ENCODE measurements at places on chromosomes 5 and 9.

- no peak for DNase-seq
Observed at GRCh38 chr9:106110483-106110882, 416.1 kb downstream of the TMEM38B start.

DNA sequence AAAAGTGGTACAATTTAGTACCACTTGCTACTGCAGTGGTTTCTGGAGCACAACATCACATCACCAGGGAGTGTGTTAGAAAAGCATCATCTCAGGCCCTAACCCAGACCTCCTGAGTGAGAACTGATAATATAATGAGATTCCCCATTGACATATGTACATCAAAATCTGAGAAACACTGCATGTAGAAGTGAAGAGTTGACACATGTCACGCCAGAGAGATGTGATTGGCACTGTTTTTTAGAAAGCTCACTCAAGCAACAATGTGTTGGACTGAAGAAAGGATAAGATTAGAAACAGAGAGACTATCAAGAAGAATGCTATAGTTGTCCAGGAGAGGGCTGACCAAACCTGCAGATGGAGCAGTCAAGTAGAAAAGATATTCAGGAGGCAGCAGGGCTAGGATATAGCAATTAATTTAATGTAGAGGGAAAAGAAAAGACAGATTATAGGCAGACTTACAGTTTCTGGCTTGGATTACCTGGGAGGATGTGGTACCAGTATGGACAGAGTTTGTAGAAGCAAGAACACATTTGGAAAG is 324.4 kb upstream of the ADAMTSL1 start:
- DNase-seq = no peak

DNA sequence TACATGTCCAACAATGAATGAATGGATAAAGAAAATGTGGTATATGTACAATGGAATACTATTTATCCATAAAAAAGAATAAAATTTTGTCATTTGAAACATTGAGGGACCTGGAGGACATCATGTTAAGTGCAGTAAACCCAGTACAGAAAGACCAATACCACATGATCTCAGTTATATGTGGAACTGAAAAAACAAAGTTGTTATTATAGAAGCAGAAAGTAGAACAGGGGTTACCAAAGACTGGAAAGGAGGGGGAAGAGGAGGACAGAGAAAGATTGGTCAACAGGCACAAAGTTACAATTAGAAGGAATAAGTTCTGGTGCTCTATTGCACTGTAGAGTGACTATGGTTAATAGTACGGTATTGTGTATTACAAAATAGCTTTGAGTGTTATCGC is 233.8 kb downstream of the SEMA6A start:
- no peak for DNase-seq

DNA sequence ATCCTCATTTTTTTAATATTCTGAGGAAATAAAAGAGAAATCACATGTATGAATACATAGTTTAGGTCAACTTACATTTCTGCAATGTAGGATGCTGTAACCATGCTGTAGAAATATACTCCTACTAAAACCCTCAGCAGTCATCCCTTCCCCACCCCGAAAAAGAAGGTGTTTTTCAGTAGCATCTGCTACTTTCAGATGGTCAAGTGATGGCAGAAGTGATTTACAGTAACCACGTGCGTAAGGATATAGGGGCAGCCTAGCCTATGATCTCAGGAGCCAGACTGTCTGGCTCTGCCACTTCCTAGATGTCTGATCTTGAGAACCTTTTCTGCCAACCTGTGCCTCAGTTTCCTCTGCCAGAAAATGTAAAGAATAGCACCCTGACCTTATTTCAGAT is 26.0 kb upstream of the SYK start:
- DNase-seq = no peak

DNA sequence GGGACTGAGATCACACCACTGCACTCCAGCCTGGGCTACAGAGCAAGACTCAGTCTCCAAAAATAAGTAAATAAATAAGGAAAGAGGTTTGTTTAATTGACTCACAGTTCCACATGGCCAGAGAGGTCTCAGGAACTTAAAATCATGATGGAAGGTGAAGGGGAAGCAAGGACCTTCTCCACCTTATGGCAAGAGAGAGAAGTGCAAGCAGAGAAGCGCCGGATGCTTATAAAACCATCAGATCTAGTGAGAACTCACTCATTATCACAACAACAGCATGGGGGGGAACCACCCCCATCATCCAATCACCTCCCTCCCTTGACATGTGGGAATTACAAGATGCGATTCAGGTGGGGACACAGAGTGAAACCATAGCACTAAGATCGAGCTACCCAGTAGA is 22.8 kb upstream of the RGMB start:
- no peak for DNase-seq

DNA sequence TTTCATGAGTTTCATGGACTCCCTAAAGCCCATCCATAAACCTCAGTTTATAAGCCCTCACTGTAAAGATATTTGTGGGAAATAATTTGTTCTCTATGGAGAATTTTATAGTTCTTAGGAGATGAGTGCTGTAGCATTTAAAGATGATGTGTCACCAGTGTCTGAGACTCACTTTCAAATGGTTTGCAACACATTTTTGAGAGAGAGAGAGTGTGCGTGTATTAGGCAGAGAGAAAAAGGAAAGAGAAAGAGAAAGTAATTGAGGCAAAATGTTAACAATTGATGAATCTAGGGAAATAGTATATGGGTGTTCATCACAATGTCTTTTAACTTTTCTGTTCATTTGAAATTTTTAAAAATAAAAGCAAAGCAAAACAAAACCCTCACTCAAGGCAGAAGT is 479.0 kb downstream of the ZSWIM6 start:
- DNase-seq = peak; percentile 9

GRCh38 chr9:127555840-127556820 is 55.9 kb upstream of the STXBP1 start:
- DNase-seq = no peak

GRCh38 chr9:136368190-136368589 is 4.6 kb upstream of the DNLZ start:
- no peak for DNase-seq

DNA sequence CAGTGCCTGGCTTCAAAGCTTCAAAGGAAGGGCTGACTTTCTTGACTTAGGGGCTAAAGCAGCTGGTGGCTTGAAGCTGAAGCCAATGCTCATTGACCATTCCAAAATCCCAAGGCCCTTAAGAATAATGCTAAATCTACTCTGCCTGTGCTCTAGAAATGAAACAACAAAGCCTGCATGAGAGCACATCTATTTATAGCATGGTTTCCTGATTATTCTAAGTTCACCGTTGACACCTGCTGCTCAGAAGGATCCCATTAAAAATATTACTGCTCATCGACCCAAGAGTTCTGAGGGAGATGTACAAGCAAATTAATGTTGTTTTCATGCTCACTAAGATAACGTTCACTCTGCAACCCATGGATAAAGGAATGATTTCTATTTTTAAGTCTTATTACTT is 6.7 kb downstream of the TMEM174 start:
- no peak for DNase-seq

GRCh38 chr9:18936094-18936871 is 96.7 kb downstream of the SAXO1 start:
- no peak for DNase-seq

DNA sequence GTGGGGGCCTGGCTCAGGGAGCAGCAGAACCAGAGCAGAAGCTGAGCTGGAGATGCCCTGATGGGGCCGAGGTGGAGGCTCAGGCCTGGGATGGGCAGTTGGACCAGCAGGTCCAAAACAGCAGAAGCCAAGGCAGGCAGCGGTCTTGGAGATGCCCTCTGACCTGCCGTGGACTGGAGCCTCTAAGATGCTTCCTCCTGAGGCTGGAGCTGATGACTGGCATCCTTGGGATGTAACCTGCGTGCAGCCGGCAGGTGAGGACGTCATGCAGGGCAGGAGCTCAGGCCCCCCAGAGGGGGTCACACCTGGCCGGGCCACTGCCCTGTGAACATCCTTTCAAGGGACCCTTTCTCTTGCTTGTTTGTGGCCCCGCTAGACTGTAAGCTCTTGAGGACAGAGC is 162.0 kb downstream of the RGS3 start:
- no peak for DNase-seq

- no peak for DNase-seq
Observed at GRCh38 chr5:115389034-115389798, 92.8 kb upstream of the CCDC112 start.

- DNase-seq = peak; percentile 57
Observed at GRCh38 chr5:135543485-135544304, 7.9 kb upstream of the NEUROG1 start.

GRCh38 chr9:127684576-127684975 is 22.2 kb upstream of the CFAP157 start:
- DNase-seq = no peak

DNA sequence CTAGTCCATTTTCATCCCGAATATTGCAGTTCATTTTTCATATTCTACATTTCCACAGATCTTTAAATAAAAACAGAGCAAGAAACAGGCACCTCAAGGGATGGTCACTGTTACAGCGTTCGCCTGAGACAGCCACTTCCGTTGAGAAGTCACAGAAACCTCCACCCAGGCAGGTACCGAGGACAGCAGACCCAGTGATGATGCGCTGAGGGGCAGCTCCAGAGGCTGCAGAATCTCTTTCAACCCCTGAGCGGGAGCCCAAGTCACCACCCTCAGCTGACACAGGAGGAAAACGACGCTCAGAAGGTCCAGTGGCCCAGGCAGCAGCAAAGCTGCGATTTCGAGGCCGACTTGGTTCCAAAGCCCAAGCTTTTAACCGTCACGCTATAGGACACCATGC is 32.8 kb downstream of the ABO start:
- no peak for DNase-seq

- DNase-seq = no peak
Observed at GRCh38 chr5:54539001-54539400, 21.4 kb downstream of the SNX18 start.

GRCh38 chr5:162473041-162473714 is 405.6 kb downstream of the GABRG2 start:
- DNase-seq = no peak

GRCh38 chr9:137613259-137613658 is 5.5 kb upstream of the EHMT1 start:
- no peak for DNase-seq

GRCh38 chr5:14038341-14038959 is 94.0 kb upstream of the DNAH5 start:
- no peak for DNase-seq

DNA sequence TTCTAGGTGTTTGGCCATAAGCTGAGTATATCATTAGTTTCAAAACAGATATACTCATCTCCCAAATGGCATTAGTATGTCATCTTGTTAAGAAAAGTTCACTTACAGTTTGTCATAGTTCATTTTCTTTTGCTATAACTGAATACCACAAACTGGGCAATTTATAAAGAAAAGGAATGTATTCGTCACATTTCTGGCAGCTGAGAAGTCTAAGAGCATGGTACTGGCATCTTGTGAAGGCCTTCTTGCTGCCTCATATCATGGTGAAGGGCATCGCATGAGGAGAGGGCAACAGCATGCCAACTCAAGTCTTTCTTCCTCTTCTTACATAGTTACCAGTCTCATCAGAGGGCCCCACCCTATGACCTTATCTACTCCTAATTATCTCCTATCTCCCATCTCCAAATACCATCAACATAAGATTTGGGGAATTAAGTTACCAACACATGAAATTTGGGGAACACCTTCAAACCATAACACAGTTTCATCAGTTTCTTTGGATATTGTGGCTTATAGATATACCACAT is 20.4 kb upstream of the ITGA1 start:
- no peak for DNase-seq

GRCh38 chr5:135708481-135709207 is 125.8 kb upstream of the SLC25A48 start:
- DNase-seq = no peak

DNA sequence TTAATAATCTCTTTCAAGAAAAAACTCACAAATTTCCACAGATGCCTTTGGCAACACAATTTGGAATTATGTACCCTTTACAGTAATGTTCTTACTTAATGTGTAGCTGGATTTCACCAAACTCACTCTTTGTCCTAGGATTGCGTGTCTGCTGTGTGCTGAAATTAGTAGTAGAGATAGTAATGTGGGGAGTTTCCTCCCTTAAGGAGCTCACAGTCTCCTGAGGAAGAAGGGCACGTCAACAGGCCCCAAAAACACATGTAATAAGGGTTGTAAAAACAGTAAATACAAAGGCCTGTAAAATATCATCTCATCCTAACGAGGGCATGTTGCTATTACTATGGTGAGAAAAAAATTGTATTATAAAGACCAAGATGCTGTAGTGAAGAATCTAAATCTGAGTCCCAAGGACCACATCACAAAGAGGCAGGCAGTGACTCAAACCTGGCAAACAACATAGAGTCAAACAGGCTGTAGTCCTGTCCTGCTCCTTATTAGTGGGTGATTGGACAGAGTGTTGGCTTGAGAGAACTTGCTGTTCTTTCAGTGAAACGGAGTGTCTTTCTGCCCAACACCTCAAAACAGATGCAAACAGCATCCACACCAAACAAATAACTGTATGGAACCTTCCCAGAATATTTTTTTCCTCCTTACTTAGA is 83.2 kb upstream of the PAPPA start:
- no peak for DNase-seq

- peak; percentile 35 for DNase-seq
Observed at GRCh38 chr5:72268753-72269410, 51.2 kb downstream of the MRPS27 start.

DNA sequence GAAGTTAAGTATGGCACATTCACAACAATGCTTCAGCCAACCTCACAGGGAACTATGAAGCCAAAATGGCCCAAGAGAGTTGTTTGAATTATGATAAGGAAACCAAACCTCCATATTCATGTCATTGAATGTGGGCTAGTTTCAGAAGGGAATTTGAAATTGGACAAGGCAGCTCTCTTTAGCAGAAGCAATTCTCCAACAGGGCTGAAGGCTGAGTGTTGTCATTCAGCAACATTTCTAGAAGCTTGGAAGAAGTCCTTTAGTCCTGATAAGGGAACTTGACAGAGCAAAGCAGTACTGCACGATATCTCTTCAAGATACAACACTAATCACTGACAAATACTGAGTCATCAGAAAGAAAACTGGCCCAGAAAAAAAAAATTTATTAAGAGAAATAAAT is 115.4 kb downstream of the SLC25A46 start:
- no peak for DNase-seq

DNA sequence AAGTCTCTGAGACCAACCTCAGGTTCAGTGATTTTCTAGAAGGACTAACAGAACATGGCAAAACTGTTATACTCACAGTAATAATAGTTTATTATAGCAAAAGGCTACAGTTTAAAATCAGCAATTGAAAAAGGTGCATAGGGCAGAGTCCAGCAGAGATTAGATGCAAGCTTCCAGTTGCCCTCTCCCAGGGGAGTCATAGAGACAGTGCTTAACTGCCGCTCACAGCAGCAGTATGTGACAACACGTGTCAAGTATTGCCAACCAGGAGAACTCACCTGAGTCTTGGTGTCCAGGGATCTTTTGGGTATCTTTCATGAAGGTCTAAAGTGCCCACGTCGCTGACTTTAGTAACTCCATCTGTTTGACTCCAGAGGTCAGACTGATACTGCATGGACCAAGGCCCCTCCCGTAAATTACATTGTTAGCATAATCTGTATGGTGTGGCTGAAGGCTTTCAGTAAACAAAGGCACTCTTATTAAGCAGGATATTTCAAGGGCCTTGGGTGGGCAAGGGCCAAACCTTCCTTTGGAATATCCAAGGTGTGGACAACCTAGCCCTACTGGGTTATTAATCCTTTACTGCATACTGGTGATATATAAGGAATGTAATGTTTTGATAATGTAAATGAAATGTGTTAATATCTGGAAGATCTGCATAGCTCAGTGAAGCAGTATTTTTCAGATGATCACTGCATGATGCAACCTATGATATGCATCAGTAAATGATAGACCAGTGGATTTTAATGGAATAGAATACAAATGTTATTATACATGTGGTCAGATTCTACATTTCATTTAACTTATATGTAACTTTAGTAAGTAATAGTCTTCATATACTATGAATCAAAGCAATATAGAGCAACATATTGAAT is 44.0 kb downstream of the RASA1 start:
- no peak for DNase-seq

GRCh38 chr5:65867542-65868195 is 58.7 kb upstream of the ERBIN start:
- DNase-seq = no peak
